ENCODE measurements at places on chromosomes 6 and 20.
A peak's percentile ranks its signal among the peaks of the same experiment; 100 is the strongest.

GRCh38 chr6:78231002-78231401 lies 578.2 kb downstream of the MEI4 start:
- no peak for DNase-seq

- no peak for DNase-seq
Observed at GRCh38 chr20:3697588-3698305, 14.7 kb downstream of the SIGLEC1 start.

- DNase-seq, result no peak
Observed at GRCh38 chr6:150391890-150392289, 23.1 kb downstream of the IYD start.

GRCh38 chr6:138349891-138350290 lies 27.8 kb upstream of the SMIM28 start:
- DNase-seq, result no peak

DNA sequence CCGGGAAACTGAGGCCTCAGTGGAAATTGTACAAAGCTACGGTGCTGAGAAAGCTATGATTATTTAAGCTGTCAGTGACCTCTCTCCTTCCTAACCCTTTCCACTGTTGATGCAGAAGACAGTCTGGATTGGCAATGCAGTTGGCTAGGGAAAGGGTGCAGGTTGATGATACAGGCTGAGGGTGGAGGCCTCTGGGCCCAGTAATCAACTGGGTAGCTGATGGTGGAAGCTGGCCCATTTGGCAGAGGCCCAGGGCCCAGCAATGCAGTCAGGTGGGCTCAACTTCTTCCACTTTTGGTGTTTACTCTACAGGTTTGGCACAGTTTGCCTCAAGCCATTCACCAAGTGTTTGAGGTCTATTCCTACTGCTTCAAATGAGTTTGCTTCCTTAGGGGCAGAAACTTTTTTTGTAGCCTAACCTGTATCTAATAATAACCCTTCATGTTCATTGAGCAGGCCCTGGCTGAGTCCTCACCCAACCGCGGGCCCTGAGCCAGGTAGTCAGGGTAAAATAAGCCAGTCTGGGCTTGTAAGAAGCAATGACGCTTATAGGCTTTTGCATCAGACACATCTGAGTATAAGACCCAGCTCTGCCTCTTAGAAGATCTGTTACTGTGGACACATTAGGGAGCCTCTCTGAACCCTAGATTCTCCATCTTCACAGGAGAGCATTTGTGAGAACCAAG lies 12.1 kb downstream of the BCL2L1 start:
- no peak for DNase-seq

DNA sequence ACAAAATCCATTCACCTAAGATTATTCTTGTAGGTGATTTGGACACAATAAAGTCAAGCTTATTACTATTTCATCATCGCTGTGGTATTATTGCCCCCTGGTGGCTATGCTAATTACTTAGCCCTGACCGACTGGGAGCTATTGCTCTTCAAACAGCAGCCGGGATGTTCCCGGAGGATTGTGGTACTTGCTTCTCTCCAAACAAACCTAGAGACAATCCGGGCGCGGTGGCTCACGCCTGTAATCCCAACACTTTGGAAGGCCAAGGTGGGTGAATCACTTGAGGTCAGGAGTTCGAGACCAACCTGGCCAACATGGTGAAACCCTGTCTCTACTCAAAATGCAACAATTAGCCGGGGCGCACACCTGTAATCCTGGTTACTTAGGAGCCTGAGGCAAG lies 15.4 kb upstream of the STMND1 start:
- no peak for DNase-seq

DNA sequence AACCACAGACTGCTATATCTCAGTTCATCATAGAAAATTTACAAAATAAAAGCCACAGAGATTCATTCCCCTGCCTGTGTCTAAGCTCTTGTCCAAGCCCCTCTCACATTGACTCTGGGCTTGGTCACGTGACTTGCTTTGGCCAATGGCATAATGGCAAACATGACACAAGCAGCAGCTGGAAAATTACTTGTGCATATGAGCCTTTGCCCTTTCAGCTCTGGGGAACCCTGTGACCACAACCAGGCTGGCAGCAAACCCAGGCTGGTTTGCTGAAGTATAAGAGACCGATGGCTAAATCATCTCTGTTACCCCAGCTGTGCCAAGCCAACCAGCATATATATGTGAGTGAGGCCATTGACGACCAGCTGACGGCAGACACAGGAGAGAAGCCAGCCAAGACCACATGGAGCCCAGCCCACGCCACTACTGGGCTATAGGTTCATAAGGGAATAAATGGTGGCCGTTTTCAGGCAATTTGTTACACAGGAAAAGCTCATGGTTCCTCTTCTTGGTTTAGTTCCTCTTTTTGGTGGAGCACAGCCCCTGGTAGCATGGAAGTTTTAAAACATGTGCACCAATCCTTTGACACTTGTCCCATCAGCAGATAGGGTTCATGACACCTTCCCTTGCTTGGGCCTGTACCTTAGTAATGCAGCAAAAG lies 31.8 kb upstream of the RSPO4 start:
- DNase-seq, result no peak

GRCh38 chr6:46116289-46116688 lies 13.5 kb upstream of the ENPP4 start:
- DNase-seq, result no peak

GRCh38 chr20:57256908-57257307 lies 9.5 kb downstream of the BMP7 start:
- no peak for DNase-seq

DNA sequence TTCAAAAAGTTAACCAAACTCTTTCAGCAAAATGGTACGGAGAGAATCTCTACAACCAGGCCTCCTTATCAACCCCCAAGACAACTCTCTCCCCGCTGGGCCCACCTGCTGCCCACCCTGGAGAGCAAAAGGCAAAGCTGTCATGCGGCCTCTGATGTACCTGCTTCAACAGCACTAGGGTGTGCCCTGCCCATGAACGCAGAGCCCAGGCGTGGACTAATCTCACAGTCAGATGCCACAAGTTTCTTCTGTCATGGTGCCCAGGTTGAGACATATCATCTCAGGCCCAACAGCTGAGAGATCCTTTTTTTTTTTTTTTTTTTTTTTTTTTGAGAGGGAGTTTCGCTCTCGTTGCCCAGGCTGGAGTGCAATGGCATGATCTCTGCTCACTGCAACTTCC lies 26.3 kb downstream of the SLC2A4RG start:
- DNase-seq, result no peak

DNA sequence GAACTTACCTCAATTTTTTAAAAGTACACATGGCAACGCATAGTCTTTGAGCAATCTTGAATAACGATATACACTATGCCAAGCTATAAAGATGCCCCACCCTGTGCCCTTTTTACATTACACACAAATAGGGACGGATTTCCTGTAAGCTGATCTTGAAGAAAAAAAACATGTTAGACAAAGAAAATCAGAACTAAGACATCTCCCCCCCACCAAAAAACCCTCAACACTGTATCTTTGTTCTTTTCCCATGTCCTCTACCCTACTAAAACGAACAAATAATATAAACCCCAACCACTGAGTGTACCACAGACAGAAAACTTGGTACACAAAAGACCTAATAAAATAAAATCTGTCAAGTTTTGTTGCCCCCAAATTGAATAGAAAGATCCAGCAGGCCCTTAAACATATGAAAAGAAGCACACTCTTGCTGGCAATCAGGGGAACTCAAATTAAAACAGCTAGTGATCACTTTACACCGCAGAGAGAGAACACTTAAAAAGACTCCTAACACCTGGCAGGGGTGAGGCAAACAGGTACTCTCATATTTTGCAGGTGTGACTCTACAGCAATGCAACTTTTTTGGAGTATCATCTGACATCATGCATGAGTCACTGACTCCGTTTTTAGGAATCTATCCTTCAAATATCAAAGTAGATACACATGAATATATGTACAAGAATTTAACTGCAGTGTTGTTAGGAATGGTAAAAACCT lies 29.6 kb downstream of the BACH2 start:
- DNase-seq, result no peak

- DNase-seq, result no peak
Observed at GRCh38 chr20:50554694-50555579, 44.8 kb downstream of the PTPN1 start.

GRCh38 chr6:105994591-105995390 lies 91.3 kb upstream of the PRDM1 start:
- DNase-seq, result no peak

- DNase-seq, result no peak
Observed at GRCh38 chr6:122564230-122564629, 46.0 kb upstream of the PKIB start.

- DNase-seq, result no peak
Observed at GRCh38 chr6:152532556-152533422, 104.4 kb downstream of the SYNE1 start.

- DNase-seq, result no peak
Observed at GRCh38 chr6:13760307-13761304, 49.0 kb upstream of the RANBP9 start.

- no peak for DNase-seq
Observed at GRCh38 chr20:62222266-62222850, 2.3 kb upstream of the HRH3 start.

GRCh38 chr20:11090751-11091150 lies 417.0 kb upstream of the JAG1 start:
- DNase-seq, result no peak

DNA sequence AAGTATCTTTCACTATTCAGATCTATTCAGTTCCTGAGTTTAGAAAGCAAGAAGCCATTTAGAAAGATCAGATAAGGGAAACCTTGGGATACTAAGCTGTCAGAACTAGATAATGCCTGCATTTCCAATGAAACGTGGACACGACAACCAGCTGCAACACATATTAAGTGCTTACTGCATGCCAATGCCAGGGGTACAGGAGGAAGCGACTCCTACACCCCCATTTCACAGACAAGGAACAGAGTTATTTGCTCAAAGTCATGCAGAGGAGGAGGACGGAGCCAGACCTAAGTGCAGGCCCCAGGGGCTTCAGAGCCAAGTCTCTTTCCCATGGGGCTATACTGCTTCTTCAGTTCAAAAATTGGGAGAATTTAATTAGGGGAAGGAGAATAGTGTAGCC lies 62.4 kb downstream of the PREX1 start:
- no peak for DNase-seq

GRCh38 chr6:134345789-134346188 lies 27.9 kb upstream of the SGK1 start:
- DNase-seq, result no peak

DNA sequence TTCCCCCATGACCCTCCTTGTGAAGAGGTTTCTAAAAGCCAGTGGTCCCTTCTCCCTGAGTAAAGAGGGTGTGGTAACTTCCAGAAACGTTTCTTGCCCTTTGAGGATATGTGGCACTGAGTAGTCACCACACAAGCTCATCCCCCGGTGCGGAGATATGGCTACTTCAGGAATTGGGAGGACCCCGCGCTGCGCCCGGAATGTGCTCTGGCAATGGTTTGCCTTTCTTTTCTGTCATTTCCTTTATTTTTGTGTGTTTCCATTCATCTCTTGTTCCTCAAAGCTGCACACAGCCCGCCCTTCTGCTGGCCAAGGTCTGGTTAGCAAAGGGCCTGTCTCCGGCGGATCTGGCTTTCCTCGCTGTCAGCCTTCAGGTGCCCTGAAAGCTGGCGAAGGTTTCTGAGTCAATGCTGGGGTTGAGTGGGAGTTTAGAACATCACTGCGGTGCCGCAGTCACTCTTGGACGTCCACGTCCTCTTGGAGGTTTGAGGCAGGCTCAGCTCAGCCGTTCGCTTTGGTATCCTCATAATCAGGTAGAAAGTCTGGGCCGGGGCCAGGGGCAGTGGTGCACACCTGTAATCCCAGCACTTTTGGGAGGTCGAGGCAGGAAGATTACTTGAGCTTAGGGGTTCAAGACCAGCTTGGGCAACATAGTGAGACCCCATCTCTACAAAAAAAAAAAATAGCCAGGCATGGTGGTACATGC lies 67.2 kb downstream of the TCP11 start:
- DNase-seq, result no peak

- no peak for DNase-seq
Observed at GRCh38 chr6:151167034-151167433, 72.7 kb upstream of the AKAP12 start.

DNA sequence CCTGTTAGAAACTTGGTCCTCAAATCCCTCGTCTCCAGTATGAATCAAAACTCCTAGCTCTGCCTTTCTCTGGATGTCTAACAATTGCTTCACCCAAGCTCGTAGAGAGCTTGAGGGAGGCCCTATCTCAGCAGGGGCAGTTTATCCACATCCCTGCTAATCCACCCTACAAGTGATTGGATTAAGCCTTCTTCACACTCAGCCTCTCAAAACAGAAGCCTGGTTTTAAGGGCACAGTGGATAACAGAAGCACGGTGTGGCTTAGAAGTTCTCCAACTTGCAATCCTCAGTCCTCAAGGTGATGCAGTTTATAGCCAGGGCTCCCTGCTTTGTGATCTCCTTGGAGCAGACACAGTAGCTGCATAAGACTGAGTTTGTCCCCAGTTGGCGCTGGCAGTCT lies 383.9 kb downstream of the KIF16B start:
- no peak for DNase-seq

GRCh38 chr6:25341203-25341552 lies 62.0 kb downstream of the CARMIL1 start:
- no peak for DNase-seq

DNA sequence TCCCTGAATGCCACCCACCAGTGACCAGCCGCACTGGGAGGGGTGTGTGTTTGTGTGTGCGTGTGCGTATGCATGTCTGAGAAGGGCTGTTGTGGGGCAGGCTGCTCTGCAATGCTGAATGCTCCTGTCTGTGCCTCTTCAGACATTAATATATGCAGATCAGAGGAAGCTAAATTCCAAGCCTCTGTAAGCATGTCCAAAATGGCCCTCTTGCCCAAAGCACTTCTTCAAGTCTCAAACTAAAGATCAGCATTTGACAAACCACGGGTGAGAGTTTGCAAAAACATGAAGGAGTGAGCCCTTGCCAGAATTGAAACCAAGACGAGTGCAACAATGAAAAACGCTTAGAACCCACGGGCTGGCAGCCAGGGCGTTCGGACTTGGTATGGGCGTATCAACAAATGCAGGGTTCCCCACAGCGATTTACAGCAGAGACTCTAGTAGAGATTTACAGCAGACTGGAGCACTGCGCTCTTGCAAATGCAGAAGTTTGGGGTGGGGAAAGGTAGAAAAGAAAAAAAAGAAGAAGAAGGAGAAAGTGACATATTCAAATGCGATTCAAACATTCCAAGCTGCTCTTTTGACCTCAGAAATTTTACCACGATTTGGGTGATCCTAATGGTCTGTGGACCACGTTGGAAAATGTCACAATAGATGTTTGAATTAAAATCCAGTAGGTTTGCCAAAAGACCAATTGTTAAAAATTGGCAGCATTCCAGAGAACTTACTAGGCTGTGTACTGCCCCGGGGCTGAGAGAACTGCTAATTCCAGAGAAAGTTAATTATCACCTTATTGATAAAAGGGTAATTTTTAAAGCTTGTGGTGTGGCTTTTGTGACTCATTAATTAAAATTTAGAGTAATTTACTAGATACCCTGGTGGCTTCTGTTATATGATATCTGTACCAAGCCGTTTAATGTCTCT lies 3.5 kb downstream of the SCML4 start:
- DNase-seq, result peak; percentile 11

DNA sequence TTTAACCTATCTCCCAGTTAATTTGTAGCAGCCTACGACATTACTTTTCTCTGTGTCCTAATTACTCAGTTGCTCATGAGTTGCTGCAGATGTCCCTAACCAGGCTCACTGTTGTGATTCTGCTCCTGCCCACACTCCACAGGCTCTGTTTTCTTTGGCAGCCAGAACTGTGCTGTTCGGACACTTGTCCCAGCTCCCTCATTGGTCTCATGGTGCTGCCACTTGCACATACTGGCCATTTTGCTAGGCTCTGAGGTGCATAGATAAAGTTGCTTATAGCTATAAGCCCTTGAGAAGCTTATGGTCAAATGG lies 55.0 kb downstream of the NOX3 start:
- no peak for DNase-seq

Measured in NCI-H1436 treated with DMSO at 0.1 percent for 48 hours (cell line).